ENCODE measurements at places on chromosomes 12 and 14. TPM values are rescaled to one million over a fixed set of nuclear protein-coding genes. Genes with fewer than 3 reads are reported as not detected.

The KLRD1 gene
- 0.02 TPM for polyA plus RNA-seq

The KRT71 gene
- polyA plus RNA-seq, result not detected

The RNASE7 gene
- polyA plus RNA-seq, result not detected

The TAOK3 gene
- 5.2 TPM for polyA plus RNA-seq

The NPAS3 gene
- polyA plus RNA-seq, result 0.14 TPM

The CMA1 gene
- polyA plus RNA-seq, result not detected

The GDF3 gene
- 4.3 TPM for polyA plus RNA-seq

All from H1 (cell line).